T47D (cell line): ENCODE measurements at places on chromosomes 2 and 18.

GRCh38 chr2:203681978-203682377 lies 24.5 kb upstream of the CD28 start:
- no peak for DNase-seq

DNA sequence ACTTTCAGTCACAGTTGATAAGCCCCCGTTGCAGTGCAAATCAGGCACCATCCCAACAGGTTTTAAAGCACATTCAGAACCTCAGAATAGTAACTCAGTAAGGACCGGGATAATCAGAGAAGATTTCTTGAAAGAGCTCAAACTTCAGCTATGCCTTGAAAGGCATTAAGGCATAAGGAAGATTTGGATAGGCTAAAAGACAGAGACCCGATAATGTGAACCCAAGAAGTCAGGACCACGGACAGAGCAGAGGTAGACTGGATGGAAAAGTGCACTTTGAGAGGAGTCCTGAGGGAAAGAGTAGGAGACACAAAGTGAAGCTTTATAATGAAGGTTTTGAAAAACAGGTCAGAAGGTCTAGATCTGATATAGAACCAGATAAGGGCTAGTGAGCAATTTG lies 36.9 kb upstream of the KLF7 start:
- peak; percentile 11 for DNase-seq

DNA sequence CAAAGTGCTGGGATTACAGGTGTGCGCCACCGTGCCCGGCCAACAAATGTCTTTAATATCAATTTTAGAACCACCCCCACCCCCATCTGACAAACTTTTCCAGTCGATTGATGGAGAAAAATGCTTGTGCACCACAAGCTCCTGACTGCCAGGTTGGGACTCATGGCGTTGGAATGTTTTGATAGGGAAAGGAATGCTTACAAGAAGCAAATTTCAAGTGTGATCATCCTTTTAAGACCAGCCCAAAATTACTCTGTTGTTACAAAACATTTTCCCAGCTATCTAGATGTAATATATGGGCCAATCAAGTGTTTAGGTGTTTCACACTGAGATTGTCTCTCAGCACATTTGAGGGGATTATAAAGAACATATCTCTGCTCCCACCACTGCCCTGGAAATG lies 45.2 kb downstream of the UBXN4 start:
- DNase-seq: no peak

DNA sequence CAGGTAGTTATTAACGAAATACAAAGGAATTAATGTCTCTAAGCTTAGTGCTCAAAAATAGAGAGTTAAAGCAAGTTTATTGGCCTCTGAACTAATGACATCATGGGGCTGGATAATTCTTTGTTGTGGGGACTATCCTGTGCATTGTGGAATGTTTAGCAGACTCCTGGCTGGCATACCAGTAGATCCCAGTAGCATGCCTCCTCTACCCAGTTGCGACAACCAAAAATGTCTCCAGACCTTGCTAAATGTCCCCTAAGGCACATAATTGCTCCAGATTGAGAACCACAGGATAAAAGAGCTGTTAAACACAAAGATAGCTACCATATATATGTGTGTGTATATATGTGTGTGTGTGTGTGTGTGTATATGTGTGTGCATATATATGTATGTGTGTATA lies 194.5 kb downstream of the ERBB4 start:
- DNase-seq: no peak

DNA sequence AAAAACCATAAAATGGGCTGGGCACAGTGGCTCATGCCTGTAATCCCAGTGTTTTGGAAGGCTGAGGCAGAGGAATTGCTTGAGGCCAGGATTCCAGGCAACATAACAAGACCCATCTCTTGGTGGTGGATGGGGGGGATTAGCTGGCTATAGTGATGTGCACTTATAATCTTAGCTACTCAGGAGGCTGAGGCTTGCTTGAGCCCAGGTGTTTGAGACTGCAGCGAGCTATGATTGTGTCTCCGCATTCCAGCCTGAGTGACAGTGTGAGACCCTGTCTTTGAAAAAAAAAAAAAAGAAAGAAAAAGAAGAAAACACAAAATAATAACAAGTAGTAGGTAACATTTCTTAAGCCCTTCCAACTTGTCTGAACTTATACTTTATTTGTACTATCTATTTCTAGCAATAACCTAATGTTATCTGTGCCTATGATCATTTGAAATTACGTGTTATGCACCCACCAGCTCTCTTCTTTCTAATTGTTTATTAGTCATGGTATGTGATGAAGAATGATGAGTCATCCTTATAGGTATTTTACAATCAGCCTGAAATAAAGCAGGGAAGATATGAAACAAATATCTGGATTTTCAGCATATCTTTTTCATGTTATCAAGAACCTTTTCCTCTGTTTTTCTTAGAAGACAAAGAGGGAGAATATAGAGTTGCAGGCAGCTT lies 129.3 kb upstream of the UNC80 start:
- DNase-seq: no peak

GRCh38 chr2:228541789-228542188 lies 360.3 kb upstream of the SPHKAP start:
- DNase-seq: no peak

DNA sequence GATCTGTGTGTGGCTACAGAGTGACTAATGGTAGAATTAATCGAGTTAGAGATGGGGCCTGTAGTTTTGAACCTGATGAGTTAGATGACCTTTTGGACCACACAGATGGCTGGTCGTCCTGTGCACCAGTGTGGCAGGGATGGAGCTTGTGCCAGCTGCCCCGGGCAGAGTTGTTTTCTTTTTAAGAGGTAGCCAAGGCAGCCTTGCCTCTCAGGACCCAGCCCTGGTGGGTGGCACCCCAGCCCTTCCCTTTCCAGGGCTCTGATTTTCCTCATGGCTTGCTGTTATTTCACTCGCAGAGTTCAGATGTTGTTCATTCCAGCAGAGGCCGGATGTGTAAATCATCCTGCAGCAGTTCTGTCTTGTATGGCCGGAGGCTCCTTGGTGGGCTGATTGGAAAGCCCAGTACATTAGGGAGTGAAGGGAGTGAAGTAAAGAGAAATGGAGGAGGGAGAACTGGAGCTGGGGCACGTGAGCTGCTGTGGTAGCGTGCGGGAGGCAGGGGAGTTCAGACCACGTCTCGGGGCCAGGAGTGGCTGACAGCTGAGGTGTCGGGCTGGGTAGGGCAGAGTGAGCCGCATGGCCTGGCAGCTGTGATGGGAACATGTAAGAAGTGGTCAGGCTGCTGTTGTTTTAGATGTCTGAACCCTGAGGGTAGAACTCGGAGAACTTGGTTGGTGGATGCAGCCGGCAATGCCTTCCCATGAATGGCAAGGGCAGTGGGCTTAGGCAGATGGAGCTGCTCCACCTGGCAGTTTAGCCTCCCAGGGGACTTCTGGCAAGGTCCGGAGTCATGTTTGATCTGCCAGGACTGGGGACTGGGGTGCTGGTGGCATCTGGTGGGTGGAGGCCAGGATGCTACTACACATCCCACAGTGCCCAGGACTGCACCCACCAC lies 28.8 kb downstream of the ASAP2 start:
- DNase-seq: no peak

- DNase-seq: no peak
Measured at GRCh38 chr2:240505910-240506309, 51.9 kb downstream of the ANKMY1 start.

DNA sequence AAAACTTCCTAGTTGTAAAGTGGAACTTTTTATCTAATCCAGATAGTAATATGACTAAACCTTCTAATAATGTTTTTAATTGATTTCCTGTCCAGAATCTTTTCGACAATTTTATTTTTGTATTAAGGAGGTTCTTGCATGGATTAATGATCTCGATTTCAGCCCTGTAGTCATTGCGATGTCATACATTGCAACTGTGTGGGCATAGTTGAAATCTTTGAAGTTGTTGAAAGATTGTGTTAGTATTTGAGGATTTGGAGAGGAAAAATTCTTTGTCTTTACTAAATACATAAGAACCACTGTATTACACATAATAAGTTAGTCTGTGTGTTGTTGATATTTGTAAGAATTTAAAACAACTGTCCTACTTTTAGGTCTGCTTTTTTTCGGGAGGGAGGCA lies 31.1 kb downstream of the ACSL3 start:
- no peak for DNase-seq

DNA sequence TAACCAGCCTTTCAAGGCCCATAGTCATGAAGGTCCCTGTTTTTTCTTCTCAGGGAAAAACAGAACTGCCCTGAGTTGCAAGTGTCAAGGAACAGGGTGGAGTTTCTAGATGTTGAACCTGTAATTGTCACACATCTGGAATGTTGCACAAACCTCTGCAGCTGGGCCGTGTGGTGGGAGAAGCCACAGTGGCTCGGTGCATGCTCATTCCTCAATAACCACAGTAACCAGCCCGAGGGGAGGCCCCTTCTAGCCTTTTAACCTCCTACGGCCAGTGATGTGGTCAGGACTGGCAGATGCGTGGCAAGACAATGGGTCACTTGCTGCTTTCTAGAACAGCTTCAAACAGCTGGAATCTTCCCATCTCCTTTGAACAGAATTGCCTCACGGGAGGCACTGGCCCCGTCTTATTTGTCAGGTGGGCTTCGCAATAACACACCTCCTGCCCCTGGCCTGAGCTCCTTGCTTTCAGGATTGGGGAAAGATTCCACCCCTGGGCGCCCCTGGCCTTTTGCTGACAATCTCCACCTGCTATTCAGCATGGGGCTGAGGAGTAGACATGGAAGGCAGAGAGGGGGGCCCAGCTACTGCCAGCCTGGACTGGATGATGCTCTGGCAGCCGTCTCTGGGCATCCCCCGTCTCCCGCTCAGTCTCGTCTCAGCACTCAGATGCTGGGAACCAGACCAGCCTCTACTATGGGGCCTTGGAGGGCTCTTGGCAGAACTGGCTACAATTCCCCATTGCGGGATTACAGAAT lies 102.9 kb downstream of the KLHL29 start:
- DNase-seq: no peak

- no peak for DNase-seq
Measured at GRCh38 chr2:111042772-111043771, 77.6 kb upstream of the BCL2L11 start.

DNA sequence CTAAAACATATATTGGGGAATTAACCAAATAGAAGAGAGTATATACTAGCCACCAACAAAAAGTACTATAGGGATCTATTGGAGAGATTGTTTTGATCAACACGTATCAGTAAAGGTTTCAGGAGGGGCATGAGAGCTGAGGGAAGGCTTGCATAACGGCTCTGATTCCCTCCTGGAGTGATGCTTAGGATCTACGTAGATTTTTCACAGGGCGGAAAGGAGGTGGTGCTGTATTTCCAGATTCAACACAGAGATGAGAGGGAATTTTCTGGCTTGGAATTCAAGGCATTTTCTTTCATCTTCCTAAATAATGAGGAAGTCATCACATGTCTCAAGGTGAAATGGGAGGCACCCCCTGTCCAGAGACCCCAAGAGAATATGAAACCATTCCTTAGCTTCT lies 443.8 kb downstream of the CMPK2 start:
- DNase-seq: no peak

- DNase-seq: no peak
Measured at GRCh38 chr2:174446531-174446930, 40.3 kb downstream of the GPR155 start.

DNA sequence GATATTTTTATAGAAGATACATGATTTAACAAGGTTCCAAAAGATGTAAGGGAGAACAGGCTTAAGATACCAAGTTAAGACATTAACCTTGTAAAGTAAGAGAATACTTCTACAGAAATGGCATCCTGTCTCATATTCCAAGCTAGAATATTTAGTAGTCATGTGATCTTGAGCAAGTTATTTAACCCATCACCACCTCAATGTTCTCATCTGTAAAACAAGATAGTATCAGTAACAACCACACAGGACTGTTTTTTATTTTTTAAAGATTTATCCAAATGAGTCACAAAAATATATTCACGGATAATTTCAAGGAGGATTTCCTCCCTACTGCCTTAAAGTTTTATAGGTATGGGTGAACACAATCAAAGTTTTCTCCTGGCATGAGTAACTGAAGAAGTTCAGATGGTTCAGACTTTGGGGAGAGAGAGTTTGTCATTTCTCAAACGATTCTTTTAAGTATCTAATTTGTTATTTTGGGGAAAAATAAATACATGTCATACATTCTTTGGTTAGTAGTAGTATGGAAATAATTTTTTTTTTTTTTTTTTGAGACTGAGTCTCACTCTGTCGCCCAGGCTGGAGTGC lies 25.9 kb downstream of the ROCK1 start:
- DNase-seq: no peak

DNA sequence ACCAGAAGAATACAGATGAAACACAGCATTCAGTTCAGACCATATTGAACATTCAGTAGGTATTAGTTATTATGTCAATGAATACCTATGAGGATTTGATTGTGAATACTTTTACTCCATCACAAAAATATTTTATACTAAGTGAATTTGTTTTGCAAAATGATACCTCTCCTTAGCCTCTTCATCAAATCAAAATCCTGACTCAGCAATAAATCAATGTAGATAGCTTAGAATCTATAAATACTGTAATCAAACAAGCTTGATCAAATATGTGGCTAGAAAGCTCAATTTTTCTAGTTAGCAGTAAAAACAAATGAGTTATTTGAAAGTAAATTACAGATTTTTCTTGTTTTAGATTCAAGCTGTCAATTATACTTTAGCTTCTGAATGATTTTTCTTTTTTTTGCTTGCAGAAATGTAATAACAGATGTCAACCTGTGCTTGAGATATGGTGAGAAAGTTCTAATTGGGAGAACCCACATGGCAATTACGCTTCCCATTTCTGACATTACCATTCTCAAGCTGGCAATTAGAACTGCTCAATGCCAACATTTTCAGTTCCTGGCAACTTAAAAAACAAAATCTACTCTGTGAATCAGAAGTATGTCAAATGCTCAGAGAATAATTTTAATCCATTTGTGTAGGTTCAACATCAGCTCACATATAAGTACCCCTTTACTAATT lies 109.6 kb downstream of the PRELID3A start:
- DNase-seq: no peak

DNA sequence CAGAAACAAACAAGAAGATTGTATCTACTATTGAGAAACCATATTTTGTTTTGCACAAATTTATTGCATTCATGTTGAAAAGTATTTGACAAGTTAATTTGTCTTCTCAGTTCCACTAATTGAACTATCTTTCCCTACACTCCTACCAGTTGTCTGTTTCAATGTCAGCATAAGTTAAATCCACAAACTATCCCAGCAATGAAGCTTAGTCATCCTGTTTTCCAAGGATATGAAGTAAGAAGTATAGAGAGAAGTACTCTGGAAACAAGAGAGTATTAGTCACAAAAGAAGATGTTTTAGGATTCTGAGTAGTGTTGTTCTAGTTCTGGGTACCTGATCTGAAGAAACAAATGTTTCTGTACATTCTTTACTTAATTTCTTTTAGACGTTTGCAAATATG lies 261.6 kb upstream of the ZNF804A start:
- no peak for DNase-seq

DNA sequence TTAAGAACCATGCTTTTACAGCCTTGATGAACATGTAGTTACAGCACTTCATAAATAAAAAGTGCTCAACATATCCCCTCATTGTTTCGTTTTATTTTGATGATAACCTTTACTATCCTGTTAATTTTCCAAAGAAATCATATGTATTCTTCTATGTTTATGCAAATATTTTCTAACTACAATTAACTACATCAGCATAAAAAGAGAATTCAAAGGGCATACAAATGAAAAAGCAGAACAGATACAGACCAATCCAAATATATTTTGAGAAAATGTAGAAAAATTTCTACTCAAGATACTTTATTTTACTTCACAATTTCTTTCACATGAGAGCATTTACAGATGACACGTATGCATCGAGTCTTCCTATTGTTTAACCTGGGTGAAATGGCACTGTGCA lies 69.1 kb downstream of the MBD2 start:
- no peak for DNase-seq

GRCh38 chr2:10371441-10372196 lies 68.9 kb downstream of the HPCAL1 start:
- DNase-seq: no peak

GRCh38 chr2:207148020-207148419 lies 17.7 kb downstream of the KLF7 start:
- DNase-seq: no peak
